Fibroblast of villous mesenchyme (primary cell): ENCODE measurements at places on chromosomes 12 and 14. TPM values are rescaled to one million over a fixed set of nuclear protein-coding genes. Genes with fewer than 3 reads are reported as not detected.
A peak's percentile ranks its signal among the peaks of the same experiment; 100 is the strongest.

DNA sequence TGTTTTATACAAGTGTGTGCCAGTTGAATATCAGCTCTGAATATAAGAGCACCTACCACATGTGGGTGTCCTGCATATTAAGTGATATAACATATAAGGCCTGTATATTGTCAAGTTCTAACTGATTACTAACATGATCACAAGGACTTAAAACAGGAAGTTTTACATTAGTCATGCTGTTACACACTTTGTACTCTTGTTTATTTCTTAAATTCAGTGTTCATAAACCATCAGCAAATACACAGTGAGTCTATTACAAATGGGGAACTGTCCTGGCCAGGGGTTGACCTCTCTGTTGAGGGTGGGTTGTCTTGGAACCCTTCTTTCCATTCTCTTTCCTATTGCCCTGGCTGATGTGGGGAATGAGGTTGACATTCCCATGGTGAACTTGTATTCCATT, 19.1 kb downstream of the HELB start:
- DNase-seq, result peak; percentile 6

DNA sequence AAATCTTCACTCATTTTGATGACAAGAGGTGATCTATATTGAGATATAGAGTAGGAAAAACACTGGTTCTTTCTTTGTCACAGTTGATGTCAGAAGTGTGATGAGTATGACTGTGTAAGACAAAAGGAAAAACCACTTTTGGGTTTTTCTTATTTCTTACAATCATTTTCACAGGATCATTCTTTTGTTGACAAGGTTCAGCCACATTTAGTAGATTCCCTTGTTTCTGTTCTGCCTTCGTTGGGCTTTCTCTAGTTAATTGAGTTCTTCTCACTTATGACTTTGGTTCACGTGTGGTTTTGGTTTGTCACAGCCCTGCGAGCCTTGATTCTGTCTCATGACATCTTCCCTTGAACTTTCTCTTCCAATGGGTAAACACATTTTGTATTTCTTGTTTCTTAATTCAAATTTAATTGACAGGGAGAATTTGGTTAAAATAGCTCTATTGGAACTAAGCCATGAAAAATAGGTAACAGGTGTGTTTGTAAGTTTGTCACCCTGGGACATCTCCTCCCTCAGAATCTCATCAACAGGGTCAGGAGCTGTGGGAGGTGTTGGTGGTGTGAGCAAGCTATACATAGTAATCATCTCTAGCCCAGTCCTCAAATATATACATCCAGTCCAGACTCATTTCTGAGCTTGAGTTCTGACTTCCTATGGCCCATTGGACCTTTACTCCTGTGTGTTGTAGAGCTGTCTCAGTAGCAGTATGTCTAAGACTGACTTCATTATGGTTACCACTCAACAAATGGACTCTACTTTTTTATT, 255.3 kb downstream of the BMP4 start:
- no peak for DNase-seq

DNA sequence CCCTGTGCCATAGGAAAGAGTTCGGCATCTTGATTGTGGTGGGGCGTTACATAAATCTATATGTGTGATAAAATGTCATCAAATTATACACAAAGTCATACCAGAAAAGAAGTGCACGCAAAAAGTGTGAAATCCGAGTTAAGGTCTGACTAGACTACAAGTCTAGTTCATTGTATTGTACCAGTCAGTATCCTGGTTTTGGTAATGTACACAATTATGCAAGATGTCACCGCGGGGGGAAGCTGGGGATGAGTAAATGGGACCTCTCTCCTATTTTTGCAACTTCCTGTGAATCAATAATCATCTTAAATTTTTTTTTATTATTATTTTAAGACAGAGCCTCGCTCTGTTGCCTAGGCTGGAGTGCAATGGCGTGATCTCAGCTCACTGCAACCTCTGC, 43.2 kb upstream of the BCL11B start:
- no peak for DNase-seq

- no peak for DNase-seq
These were observed 4.8 kb downstream of the FAM222A start for GRCh38 chr12:109718390-109718789.

GRCh38 chr14:90969531-90970166, 90.8 kb downstream of the RPS6KA5 start:
- peak; percentile 37 for DNase-seq

- no peak for DNase-seq
These were observed 1.2 kb downstream of the LPCAT3 start for GRCh38 chr12:7016958-7017571.

- no peak for DNase-seq
These were observed 18.9 kb downstream of the ITPK1 start for GRCh38 chr14:93096691-93097322.

DNA sequence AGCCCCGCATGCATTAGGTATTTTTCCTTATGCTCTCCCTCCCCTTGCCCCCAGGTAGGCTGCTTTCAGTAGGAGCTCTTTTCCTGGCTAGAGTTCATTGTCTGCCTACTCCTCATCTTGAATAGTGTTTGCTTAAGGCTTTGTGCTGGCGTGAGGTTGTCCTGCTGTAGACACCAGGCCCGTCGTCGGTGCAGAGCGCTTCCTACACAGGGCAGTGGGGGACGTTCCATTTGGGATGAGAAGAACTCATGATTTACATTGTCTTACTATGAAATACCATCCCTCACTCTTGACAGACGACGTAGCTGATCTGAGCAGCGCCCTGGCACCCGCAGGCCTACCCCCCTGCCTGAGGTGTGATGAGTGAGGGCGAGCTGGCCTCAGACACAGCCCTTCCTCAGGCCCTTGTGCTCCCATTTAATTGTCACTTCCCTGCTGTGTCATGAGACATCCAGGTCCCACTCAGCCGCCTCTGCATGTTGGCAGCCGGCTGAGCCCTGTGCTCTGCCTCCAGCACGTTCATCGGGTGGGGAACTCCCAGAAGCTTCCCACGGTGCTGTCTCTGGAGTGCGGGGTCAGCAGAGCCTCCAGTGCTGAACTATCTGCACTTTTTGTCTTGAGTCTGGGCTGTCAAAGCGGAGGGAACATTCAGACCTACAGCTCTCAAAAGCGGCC, 76.0 kb downstream of the WDR20 start:
- no peak for DNase-seq

DNA sequence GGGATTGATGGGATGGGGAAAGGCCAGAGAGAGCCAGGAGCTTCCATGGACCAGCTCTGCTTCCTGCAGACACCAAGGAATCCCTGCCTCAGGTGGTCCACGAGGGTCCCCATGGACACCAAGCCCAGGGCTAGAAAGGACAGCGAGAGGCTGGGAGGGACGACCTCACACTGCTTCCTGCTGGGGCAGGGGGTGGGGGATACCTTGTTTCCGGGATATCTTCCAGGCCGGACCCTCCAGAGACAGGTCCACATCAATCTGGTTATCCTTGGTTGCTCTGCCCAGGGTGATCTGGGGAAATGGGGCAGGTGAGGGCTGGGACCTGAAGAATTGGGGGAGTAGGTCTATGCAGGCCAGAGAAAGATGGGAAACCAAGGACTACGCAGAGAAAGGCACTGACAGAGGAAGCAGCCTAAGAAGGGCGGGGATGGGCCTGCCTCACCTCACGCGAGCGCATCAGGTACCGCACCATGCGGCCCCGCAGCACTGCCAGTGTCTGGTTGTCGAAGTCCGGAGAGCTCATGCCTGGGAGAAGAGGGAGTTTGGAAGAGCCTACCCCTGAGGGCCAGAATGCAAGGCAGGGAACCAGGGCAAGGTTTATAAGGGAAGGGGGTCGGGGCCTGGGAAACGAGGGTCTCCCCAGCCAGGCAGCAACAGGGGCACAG, 8.8 kb downstream of the MCRS1 start:
- no peak for DNase-seq

- DNase-seq, result no peak
These were observed 20.4 kb downstream of the YAF2 start for GRCh38 chr12:42217656-42218055.

DNA sequence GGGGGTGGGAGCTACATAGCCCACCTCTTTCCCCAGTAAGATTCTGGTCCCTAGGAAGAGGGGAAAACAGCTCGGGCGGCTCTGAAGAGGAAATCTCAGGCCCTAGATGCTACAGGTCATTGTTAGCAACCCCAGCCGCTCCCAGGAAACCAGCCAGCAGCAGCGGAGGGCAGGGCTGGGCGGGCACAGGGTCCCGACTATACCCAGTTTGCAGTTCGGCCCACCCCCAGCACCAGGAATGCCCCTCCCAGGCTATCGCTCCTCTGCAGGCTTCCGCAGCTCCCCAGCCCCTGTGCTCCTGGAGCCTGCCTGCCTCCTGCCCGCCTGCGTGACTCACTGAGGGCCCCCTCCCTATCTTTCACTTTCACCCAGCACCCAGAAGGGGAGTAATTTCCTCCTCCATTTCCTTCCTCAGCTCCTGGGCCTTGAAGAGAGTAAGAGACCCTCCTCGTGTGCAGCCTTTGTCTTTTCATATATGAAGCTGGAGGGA, 27.2 kb upstream of the PNMA1 start:
- peak; percentile 86 for DNase-seq

GRCh38 chr12:132014915-132015280, 65.2 kb downstream of the EP400 start:
- DNase-seq, result no peak

DNA sequence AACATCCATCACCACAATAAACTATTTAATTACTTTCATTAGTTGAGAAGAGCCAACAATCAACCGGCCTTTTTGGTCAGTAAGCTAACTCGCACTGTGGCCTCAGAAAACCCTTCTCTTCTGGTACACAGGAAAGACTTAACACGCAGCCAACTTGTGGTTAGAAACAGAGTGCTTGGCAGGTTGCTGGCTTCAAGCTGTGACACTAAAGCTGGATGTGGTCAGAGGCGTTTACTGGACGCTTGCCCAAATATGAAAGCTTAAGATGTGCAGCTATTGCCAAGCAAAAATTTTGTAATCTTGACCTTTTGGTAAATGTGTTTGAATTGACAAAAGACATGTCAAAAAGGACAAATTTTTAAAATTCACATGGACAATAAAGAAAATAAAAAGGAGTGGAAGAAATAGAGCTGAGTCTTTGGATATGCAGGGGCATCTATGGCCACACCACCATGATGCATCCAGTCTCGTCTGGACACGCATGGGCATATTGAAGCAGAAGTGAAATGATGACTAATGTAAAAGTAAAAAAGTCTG, 2.6 kb upstream of the KLRK1 start:
- peak; percentile 98 for DNase-seq

NUBPL gene
- 12.1 and 12.2 TPM in 2 replicates for total RNA-seq

NXPH4 gene
- 1.3 and 1.6 TPM in 2 replicates for total RNA-seq

FAM181A gene
- total RNA-seq, result not detected in 2 replicates

PMCH gene
- total RNA-seq, result not detected in 2 replicates
